ENCODE measurements at places on chromosomes 1 and 21.
A peak's percentile ranks its signal among the peaks of the same experiment; 100 is the strongest.

DNA sequence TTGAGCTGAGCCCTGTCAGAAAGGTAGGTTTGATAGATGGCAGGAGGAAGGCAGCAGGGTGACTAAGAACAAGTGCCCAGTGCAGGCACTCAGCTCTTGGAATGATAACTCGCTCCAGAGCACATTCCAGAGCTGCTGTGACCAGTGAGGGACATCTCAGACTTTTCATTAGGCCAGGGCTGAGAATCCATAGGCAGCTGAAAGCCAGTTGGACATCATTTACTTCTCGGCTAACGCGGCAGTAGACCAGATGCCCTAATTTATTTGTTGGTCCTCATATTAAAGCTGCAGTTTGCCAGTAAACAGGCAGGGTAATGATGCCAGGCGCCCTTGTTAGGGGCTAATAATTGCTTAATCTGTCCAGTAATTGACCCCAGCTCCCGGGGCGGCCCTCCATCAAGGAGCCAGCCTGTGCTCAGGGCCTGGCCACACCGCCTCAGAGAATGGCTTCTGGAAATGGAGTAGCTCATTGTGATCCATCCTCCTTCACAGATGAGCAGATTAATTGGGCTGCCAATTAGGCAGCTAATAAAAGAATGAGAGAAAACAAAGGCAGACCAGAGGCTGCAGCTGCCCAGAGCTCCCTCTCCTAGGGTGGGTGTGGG lies 122.0 kb downstream of the BEND5 start:
- no peak for DNase-seq

DNA sequence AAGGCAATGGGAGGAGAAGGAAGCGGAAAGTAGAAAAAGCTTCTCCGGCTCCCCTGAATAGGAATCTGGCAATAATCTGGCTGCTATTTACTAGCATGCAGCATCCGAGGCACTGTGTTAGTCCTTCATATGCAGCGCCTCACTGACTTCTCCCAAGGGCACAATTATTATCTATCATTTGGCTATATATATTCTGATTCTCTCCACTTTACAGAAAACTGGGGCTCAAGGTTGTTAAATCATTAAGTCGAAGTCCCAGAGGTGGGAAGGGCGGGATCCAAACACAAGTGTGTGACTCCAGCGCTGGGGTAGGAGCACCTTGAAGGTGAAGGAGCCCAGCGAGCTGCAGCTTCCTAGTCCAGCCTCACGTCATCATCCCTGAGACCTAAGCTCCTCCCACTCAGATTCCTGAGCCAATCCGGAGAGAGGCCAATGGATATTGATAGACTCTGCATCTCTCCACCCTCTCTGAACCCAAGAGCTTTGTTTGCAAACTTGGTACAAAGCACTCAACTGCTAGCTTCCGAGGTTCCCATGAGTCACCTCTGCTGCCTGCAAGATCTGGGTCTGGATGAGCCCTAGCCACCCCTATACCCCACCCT lies 16.6 kb upstream of the EYA3 start:
- no peak for DNase-seq

GRCh38 chr1:76379506-76379905 lies 305.0 kb downstream of the ST6GALNAC3 start:
- no peak for DNase-seq

DNA sequence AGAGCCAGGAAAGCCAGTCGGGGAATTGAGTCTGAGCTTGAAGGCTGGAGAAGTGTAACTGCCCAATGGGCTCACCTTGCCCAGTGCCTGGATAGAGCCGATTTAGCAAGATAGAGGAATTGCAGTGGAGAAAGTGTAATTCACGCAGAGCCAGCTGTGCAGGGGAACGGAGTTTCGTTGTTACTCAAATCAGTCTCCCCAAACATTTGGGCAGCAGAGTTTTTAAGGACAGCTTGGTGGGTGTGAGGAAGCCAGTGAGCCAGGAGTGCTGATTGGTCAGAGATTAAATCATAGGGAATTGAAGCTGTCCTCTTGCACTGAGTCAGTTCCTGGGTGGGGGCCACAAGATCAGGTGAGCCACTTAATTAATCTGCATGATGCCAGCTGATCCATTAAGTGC lies 28.4 kb upstream of the NLRP3 start:
- no peak for DNase-seq

GRCh38 chr1:219123036-219123435 lies 50.6 kb upstream of the LYPLAL1 start:
- no peak for DNase-seq

DNA sequence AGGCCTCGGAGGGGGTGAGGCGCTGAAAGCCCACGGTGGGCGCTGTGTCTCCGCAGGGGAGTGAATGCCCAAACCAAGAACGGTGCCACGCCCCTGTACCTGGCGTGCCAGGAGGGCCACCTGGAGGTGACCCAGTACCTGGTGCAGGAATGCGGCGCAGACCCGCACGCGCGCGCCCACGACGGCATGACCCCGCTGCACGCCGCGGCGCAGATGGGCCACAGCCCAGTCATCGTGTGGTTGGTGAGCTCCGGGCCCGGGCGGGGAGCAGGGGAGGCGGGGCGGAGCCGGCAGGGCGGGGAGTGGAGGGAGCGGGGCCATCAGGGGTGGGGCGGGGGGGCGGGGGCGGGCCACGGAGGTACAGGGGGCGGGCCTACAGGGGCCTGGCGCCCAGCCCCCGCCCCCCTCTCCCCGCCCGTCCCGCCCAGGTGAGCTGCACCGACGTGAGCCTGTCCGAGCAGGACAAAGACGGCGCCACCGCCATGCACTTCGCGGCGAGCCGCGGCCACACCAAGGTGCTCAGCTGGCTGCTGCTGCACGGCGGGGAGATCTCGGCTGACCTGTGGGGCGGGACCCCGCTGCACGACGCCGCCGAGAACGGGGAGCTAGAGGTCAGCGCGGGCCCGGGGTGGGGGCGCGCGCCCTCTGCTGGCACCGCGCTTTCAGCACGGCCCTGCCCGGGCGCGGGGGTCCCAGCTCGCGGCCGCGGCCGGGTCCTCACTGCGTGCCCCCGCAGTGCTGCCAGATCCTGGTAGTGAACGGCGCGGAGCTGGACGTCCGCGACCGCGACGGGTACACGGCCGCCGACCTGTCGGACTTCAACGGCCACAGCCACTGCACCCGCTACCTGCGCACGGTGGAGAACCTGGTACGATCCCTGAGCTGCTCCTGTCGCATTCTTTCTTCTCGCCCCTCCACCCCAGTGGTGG lies 15.9 kb downstream of the ESPN start:
- DNase-seq, result peak; percentile 44

GRCh38 chr1:11746795-11747487 lies 11.0 kb downstream of the AGTRAP start:
- DNase-seq, result no peak

DNA sequence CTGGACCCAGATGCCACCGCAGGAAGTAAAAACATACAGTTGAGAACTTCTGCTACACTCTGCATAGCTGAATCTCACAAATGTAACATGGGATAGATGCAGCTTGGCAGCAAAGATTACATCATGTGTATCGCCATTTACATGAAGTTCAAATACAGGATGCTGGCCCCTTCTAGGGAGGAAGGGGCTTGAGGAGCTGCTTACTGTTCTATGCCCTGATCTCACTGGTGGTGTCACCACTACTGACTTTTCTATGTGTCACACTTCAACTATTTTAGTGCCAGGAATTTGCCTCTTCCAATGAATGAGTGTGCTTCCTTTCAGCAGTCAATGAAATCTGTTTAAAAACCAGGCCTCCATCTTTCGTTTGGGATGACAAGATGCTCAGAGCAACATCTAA lies 31.1 kb downstream of the MRAP start:
- no peak for DNase-seq

DNA sequence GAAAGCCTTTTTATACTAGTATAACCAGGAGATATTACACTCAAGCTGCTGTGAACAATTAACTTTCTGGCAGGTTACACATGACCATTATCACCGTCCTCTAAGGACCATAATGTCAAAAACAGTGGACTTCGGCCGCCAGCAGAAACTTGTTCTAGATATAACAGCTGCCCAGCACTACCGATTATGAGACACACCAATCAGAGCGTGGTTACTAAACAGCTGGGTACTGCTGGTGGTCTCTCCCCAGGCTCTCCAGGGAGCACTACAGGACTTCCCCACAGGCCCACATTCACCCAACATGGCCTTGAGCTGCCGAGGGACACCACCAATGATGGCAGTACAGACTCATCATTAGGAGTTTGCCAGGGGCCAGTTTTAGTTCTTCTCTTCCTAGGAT lies 57.9 kb upstream of the CTBS start:
- DNase-seq, result no peak

GRCh38 chr1:219544163-219544846 lies 68.6 kb downstream of the ZC3H11B start:
- no peak for DNase-seq

GRCh38 chr1:241802863-241803262 lies 45.1 kb upstream of the EXO1 start:
- no peak for DNase-seq

DNA sequence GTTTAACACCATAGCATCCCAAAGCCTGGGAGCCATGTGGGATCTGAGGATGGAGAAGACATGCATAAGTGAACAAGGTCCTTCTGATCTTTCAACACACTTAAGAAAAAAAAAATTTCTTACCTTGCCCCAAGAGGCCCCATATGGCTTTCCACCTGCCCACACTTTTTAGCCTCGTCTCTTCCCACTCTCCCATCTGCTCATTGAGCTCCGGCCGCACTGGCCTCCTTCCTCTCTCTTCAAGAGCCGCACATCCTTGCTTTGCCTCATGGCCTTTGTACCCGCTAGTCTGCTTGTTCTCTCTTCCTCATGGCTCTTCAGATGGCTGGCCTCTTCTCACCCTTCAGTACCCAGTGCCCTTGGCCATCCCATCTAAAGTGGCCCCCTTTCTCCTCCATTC lies 70.2 kb upstream of the PDE4B start:
- DNase-seq, result no peak

DNA sequence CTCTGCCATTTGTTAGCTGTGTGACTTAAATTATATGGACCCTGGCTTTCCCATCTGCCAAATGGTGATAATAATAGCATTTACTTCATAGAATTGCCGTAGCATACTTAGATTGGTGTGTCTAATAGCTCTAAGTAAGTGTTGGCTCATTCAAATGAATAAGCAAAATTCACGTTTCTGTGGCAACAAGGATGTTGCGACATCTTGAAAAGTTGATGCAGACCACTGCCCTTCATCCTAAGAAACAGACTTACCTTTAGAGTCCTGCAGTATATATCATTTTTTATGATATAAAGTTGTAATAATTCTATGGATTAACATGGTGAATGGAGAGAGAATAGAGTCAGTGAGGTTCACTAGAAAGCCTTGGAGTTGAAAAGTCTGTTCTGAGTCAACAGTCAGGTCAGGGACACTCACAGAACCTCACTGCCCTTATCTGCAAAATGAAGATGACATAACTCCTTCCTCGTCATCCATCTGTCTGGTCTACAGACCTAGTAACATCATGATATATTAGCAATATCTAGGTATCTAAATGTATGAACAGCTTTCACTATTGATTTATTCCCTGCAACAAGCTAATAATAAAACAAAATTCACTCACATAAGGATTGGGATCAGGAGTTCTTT lies 167.3 kb upstream of the C8B start:
- DNase-seq, result no peak

DNA sequence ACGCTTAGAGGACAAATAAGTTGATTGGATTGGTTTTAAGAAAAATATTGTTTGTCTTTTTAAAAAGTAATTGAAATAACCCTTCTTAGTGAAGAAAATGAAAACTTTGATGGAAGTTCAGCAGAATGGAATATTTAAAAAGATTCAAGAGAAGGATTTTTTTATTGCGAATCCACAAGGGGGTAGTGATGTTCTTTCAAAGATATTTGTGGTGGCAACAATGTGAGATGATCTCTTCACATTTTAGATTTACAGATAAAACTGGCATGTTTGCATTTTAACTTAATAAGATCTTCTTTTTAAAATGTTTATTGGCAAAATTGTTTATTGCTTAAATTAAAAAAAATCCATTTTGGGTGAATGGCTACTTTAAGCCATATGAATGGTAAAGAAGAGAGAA lies 8.9 kb downstream of the CAMTA1 start:
- DNase-seq, result no peak

GRCh38 chr1:9349331-9349851 lies 56.7 kb downstream of the SPSB1 start:
- DNase-seq, result no peak

DNA sequence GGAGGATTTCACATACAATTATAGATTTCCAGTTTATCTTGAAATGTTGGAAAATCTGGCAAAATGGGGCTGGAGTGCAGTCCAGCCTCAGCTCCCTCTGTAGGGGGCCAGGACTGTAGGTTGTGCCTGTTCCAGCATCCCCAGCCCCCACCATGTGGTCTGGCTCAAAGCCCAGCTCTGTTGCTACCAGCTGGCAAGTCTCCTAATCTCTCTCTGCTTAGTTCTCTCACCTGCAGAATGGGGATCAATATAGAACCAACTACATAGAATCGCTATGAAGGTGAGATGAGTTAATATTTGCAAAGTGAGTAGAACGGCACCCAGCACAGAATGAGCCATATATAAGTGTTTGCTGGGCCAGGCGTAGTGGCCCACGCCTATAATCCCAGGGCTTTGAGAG lies 50.0 kb upstream of the TARDBP start:
- no peak for DNase-seq

DNA sequence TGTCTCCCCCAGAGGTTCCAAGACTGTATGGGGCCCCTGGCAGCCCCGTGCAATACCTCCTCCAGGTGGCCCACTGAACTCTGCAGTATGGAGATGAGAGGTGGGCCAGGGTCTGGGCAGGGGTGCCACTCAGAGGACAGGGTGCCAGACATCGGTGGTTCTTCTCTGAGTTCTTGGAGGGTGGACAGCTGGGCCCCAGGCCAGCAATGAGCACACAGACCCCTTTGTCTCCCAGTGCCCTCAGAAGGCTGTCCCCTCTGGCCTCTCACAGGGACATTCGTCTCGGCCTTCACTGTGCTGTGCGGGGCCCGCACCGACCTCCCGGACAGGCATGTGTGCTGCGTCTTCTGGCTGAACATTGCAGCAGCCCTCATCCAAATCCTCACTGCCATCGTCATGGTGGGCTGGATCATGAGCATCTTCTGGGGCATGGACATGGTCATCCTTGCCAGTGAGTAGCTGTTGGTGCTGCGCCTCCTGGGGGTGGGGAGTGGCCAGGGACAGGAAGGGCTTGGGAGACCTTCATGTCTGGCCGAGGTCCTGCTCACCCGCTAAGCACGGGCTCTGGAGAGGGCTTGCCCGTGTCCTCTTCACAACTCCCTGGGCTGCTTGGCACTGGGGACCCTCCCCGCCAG lies 48.1 kb downstream of the STUM start:
- no peak for DNase-seq

- no peak for DNase-seq
These were observed 5.1 kb upstream of the TMCO4 start for GRCh38 chr1:19804831-19805251.

GRCh38 chr1:43901196-43901961 lies 32.2 kb upstream of the ARTN start:
- no peak for DNase-seq

Measured in activated CD4-positive, CD25-positive, alpha-beta regulatory T cell (primary cell).